Spinal cord (tissue), 10 donors: ENCODE measurements at places on chromosomes 2 and 18. TPM values are rescaled to one million over a fixed set of nuclear protein-coding genes. Genes with fewer than 3 reads are reported as not detected.

Gene AQP12A
- not detected for total RNA-seq

Gene UGT1A9
- not detected for total RNA-seq

Gene VIL1
- not detected for total RNA-seq

Gene PELI1
- 21.9 TPM for total RNA-seq

Gene ZNF514
- total RNA-seq: 23.4 TPM

Gene CENPA
- total RNA-seq: 5.5 TPM

Gene MC4R
- 6.6 TPM for total RNA-seq

Gene PROC
- total RNA-seq: 2.5 TPM

Gene TUBA3D
- not detected for total RNA-seq

Gene INPP4A
- total RNA-seq: 31.2 TPM

Gene ASXL2
- total RNA-seq: 11.3 TPM

Gene SLC16A14
- total RNA-seq: 45.9 TPM

Gene SERPINB7
- not detected for total RNA-seq

Gene HJURP
- total RNA-seq: 4.9 TPM

Gene COLEC12
- total RNA-seq: 59.8 TPM

Gene GLI2
- 5.0 TPM for total RNA-seq

Gene FBXO41
- 8.1 TPM for total RNA-seq

Gene RAMP1
- total RNA-seq: 36.6 TPM
